Fibroblast of skin of left quadriceps (primary cell): ENCODE measurements at places on chromosomes 2 and 18.

DNA sequence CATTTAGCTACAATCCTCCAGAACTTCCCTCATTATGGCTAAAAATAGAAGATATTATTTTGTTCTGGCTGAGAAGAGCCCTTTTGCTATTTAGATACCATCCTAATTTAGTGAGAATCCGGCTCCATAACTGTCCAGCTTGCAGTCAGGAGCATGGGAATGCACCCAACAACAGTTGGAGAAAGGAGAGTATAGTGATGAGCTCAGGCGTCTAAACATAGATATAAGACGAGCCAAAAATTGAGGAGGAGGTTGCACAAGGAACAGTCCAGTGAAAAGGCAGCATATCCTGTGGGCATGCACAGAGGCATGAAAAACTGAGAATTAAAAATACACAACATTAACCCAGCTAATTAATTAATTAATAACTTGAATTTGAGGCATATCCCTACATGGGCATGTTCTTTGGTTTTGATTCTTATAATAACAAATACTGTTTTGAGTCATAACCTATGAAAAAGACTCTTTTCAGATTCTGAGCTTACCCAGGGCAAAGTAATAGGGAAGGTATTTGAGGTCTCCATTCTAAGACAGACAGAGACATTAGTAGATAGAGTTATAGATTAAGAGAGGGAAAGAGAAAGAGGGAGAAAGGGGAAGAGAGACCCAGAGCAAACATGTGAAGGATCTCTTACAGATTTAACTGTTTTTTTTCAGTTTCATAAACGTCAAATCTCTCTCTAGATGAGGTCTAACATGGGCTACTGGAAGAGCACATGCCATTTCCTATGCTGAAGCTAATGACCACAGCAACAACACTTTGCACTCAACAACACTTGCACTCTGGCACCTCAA is 311.2 kb downstream of the OSR1 start:
- no peak for DNase-seq

GRCh38 chr2:218990052-218990451 is 3.2 kb downstream of the CRYBA2 start:
- no peak for DNase-seq

GRCh38 chr2:100009743-100010142 is 132.6 kb downstream of the AFF3 start:
- no peak for DNase-seq

DNA sequence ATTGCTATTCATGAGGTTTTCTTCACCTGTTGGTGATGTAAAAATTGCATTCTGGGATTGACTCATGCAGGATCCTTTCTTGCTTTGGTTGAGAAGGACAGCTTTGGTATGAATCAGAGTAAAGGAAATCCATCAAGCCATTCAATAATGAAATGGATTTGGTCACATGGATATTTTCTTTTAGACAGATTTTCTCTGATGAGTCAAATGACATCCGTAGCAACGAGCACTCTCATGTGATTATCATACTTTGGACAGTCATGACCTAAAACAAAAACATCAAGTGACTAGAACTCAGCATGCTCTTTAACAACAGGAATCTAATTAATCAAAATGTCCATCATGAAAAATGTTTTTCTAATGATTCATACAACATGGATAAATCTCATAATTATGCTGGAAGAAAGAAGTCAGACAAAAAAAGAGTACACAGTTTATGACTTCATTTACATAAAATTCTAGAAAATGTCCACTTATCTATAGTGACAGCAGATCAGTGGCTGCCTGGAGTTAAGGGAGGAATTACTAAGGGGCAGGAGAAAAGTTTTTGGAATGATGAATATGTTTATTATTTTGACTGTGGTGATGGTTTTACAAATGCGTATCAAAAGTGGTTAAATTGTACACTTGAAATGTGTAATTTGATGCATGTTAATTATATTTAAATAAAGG is 30.7 kb downstream of the TRAK2 start:
- no peak for DNase-seq

DNA sequence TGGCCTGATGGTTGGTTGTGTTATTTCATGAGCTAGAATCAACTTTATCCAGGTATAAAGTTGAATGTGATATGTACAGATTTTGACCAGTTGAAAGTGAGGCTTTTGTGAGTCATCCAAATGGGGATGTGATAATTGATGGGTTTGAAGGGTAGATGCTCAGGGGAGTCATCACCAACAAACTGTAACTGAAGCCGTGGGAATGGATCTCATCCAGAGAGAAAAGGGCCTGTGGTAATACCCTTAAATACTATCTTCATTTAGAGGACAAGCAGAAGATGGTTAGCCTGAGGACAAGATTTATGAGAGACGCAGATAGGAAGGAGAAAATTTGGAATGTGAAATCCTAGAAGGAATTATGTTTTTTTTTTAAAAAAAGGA is 90.5 kb upstream of the MYO3B start:
- no peak for DNase-seq

GRCh38 chr2:76572981-76573380 is 862.3 kb upstream of the GCFC2 start:
- DNase-seq = no peak

DNA sequence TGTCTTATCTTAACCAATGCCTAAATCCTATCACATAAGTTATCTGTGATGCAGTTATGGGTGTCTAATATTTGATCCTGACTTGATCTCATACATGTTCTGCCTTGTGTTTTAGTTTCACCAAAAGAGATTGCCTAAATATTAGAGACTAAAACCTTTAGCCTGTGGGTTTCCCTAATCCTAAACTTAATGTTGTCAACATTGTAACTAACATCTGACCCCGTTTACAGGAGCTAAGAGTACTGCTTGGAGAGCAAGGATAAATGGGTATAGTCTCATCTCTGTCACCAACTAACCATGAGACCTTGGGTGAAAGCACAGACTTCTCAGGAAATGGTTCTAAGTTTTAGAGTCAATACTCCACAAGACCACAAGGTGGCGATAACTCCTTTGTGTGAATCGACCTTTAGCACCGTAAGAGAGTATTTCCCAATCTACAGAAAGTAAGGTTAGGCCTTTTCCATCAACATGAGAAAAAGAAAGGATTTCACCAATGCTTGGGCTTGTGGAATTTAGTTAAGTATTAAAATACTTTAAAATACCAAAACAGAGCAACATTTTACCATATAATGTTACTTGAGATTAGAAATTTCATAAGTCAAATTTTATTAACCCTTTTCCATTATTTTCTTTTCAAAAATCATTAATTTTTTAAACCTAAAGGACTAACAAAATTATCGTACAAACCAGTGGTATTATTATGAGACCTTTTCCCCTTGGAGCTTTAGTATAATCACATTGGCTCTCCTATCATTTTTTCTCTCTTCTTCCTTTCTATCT is 60.5 kb downstream of the G6PC2 start:
- peak; percentile 35 for DNase-seq

- DNase-seq = no peak
These were observed 99.0 kb upstream of the ACVR1C start for GRCh38 chr2:157727693-157728092.

- DNase-seq = no peak
These were observed 30.8 kb upstream of the CCL20 start for GRCh38 chr2:227782804-227783203.

GRCh38 chr18:75211953-75212750 is 1.6 kb downstream of the TSHZ1 start:
- no peak for DNase-seq

- no peak for DNase-seq
These were observed 90.2 kb downstream of the BCL11A start for GRCh38 chr2:60463249-60463648.

DNA sequence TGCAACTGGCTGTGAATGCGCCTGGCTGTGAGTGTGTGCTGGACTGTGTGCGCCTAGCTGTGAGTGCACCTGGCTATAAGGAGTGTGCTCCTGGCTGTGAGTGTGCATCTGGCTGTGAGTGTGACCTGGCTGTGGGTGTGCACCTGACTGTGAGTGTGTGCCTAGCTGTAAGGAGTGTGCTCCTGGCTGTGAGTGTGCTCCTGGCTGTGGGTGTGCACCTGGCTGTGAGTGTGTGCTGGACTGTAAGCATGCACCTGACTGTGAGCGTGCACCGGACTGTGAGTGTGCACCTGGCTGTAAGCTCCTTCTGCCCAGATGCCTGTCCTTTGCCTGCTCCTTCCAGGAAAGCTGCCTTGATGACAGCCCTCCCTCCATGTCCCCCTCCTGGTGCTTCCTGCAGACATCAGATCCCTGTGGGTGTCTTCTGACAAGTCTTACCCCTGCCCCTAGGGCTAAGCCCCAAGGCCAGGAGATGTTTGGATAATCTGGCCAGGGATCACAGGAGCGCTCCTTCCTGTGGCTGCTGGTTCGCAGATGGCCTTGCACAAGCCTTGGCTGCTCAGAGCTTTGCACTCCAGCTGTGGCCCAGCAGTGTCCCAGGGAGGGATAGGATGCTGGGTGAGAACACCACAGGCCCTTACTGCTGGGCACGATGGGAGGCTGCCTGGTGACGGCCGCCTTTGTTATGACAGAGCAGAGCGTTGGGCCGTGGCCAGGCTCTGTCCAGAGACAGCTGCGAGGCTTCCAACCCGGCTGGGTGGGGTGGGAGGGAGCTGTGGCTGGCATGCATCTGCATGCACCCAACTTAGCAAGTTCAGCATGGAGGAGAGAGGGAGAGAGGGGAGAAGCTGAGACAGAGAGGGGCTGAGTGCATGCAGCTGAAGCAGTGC is 89.9 kb downstream of the GLI2 start:
- DNase-seq = no peak

GRCh38 chr2:204686406-204686805 is 141.1 kb downstream of the PARD3B start:
- peak; percentile 27 for DNase-seq

GRCh38 chr18:48826271-48826670 is 124.5 kb downstream of the SMAD7 start:
- DNase-seq = no peak

DNA sequence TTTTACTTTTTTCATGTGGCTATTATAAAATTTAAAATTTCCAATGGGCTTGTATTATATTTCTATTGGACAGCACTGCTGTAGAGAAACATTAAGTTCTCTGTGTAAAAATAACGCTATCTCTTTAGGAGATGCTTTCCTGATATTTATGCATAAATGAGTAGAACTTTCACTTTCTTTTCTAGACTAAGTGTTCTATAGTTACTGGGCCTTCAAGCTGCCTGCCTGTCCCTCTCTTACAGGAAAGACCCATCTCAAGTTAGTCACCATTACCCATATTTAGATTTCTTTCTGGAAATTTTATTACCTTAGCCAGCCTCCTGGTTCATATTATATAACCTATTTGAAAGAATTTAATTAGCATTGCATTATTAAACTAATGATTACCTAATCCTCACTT is 4.8 kb downstream of the ITGA4 start:
- no peak for DNase-seq
